ENCODE measurements at places on chromosomes 2 and 18. TPM values are rescaled to one million over a fixed set of nuclear protein-coding genes. Genes with fewer than 3 reads are reported as not detected.

Gene ST8SIA5
- 0.95 TPM for total RNA-seq

Gene MAP3K19
- total RNA-seq: not detected

- no peak for DNase-seq
Observed at GRCh38 chr2:98134172-98135005, 47.4 kb downstream of the VWA3B start.

DNA sequence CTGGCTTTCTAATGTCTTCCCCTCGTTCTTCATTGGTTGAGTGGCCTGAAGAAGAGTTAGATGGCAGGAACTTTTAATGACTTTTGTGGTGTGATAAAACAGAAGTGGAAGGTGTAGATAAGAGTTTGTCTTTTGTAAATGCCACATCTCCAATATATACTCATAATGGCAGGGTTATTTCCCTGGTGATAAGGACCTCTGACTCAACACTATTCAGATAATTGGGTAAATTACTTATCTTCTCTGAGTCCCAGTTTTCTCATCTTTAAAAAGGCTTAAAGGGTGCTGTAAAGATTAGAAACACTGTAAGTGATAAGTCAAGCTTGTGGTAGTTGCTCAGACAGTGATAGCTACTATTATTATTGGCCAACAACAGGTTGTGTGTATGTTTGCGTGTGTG lies 9.5 kb downstream of the KLHL14 start:
- no peak for DNase-seq

DNA sequence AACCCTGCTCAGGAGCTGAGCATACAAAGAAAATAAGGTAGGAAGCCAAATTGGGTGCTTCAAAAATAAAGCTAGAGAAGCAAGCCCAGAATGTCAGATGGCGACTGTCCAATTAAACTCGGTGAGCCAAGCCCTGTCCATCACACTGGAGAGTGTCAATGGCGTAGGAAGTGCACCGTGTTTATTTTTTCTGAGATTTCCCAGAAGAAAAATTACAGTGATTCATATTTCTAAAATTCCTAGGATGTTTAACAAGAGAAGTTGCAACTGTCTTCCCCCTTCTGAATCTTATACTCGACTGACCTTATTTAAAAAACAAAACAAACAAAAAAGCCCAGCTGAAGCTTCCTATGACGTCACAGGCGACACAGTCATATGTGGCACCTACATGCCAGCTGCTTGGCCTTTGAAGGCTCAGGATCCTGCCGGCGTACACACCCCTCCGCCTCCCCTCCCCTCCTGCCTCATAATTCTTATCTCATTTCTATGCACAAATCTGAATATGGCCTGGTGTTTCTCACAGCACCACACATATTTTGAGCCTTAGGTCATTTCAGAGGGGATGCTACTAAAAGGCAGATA lies 60.8 kb downstream of the MBP start:
- no peak for DNase-seq

All from urinary bladder (tissue), 4 donors.